ENCODE measurements at places on chromosomes 5 and 9.

DNA sequence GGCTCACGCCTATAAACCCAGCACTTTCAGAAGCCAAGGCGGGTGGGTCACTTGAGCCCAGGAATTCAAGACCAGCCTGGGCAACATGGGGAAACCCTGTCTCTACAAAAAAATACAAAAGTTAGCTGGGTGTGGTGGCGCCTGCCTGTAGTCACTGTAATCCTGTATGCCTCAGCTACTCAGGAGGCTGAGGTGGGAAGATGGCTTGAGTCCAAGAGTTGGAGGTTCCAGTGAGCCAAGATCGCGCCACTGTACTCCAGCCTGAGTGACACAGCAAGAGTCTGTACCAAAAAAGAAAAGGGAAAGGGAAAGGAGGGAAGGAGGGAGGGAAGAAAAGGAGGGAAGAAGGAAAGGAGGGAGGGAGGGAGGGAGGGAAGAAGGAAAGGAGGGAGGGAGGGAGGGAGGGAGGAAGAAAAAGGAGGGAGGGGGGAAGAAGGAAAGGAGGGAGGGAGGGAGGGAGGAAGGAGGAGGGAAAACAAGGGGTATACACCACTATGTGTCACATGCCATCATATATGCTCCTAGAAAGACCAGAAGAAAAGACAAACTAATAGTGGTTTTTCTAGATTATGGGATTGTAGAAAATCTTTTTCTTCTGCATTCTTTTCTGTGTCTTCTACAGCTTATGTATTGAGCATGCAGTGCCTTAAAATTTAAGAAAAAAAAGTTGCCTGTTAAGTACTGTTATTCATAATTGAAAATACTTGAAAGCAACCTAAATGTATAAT is 240.1 kb downstream of the DENND1A start:
- peak; percentile 51 for DNase-seq

DNA sequence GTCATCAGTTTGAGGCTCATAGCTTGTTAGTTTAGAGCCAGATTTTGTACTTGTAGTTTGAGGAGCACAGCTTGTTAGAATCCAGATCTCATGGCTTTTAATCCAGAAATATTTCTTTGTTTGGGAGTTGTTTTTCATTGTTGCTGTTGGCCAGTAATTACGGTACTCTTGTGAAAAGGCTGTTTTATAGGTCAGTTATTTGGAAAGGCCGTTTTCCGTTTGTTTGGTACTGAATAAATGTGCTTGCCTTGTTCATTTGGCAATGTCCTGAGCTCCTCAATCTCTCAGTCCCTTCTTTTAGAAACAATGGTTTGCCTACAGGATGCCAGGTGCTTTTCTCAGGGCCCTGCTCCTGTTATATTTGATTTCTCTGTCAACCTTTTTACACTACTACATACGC is 4.5 kb upstream of the MOB3B start:
- DNase-seq, result no peak

DNA sequence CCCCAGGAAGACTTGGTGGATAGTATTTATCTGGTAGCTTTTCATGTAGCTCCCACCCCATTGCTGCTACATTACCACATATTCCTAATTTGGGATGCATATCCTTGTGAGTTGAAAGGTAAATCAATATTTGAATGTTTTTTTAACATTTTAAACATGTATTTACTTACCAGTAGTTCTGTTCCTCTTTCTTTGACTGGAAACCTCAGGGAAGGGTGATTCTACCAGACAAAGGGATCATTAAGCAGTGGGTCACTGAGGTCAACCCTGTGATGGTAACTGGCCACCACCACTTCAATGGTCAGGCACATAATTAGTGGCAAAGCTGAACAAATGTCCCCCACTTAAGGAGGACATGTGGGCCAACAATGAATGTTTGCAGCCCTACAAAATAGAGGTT is 27.2 kb upstream of the KLF9 start:
- no peak for DNase-seq

DNA sequence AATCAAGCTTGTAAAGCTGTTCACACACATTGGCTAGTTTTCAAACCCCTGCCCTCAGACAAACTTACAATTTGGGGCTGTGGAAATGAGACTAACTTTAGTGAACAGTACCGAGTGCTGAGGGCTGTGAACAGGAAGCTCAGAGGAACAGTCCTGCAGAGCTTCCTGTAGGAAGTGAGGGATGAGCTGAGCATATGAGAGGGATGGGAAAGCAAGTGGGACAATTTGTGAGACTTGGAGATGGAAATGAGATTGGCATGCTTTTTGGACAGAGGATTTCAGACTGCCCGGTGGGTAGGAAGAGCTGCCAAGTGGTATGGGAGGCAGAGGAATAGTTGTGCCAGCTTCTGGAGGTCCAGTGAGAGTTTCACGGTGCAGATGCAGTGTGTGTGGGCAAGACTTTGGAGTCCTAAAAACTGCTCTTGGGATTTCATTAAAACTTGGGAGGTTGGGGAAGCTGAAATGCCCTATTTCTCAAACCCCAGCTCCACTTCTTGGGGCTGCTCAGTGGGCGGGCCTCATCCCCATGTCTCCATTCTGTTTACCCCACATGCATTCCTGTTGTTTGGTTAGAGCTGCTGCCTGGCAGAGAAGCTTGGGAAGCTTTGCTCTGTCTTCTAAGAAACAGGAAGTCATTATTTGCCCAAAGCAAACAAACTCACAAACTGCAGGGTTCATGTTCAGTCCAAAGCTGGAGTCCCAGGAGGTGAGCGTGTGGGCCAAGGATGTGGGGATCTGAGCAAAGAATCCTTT is 267.5 kb downstream of the ZSWIM6 start:
- DNase-seq, result peak; percentile 51

GRCh38 chr5:136901-137300 is 44.9 kb downstream of the PLEKHG4B start:
- DNase-seq, result peak; percentile 11

DNA sequence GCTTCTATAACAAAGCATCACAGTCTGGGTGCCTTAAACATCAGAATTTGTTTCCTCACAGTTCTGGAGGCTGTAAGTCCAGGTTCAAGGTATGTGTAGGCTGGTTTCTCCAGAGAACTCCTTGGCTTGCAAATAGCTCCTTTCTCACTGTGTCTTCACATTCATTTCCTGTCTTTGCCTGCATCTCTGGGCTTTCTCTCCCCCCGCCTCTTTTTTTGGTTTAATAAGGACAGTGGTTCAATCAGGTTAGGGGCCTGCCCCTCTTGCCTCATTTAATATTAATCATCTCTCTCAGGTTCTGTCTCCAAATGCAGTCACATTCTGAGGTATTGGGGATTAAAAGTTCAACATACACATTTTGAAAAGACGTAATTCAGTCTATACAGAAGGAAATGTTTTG is 225.5 kb upstream of the ATP10B start:
- no peak for DNase-seq

DNA sequence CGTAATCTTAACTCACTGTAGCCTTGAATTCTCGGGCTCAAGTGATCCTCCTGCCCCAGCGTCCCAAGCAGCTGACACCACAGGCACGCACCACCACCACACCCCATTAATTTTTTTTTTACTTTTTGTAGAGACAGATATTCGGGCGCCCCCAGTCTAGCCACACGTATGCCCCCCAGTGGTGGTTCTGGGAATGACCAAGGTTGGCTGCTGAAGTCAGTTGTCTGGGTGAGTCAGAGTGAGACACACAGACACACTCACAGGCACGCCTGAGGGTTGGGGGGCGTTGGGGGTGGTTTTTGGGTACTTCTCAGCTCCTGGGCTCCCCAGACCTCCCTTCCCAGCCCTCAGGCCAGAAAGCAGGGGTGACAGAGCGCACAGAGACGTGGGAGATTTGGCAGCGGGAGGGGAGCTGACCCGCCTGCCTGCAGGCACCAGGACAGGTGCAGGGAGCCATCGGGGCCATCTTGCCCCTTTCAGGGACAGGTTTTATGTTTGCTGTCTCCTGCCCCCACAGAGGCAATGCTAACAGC is 4.2 kb upstream of the ENTPD8 start:
- peak; percentile 82 for DNase-seq

- peak; percentile 41 for DNase-seq
Observed at GRCh38 chr9:34578241-34579103, 11.1 kb downstream of the CNTFR start.

- DNase-seq, result peak; percentile 80
Observed at GRCh38 chr5:58405175-58405574, 54.7 kb downstream of the PLK2 start.

DNA sequence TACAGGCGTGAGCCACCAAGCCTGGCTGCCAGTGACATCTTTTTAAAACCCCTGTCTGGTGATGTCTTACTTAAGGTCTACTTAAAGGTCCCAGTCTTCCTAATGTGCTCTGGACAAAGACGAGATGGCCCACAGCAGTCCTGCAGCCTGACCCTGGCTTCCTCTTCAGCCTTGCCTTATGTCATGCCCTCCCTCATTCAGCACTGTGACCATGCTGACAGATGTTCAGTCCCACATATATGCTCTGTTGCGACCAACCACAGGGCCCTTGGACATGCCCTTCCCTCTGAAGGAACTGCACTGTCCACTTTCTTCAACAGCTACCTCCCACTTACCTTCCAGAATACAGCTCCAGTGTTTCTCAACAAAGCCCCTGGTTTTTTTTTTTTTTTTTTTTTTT is 172.8 kb upstream of the PANK3 start:
- DNase-seq, result no peak

GRCh38 chr5:146669656-146670055 is 153.7 kb upstream of the GPR151 start:
- no peak for DNase-seq

DNA sequence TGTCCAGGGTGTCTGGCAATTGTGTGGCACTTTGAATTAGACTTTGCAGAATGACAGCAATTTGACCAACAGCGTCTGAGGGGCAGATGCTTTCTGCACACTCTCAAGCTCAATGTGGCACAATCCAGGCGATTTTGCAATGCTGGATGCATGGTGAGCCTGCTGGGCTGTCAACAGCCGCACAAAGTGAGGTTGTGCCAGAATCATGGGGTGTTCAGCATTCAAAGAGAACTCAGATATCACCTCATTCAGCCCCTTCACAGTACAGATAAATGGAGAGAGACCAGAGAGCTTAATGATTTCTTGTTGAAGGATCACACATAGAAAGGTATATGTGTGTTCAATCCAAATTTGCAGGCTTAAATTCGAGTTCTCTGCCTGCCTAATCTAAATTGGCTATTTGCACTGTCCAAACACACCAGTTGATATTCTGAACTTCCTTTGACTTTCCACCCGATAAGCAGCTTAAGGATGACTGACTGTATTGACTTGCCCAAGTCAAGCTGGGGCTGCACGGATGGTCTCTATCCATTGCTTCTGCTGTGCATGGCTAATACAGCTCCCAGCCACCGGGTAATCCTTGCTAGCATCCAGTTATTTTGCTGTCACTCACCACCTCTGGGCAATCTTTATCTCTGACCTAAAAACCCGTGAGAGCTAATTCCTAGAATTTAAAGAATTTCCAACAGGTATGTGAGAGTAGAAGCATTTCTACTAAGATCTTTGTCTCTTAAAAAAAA is 157.9 kb upstream of the TAS2R1 start:
- no peak for DNase-seq

- DNase-seq, result no peak
Observed at GRCh38 chr5:3837506-3837905, 241.9 kb downstream of the IRX1 start.

GRCh38 chr5:147101659-147102369 is 133.0 kb upstream of the STK32A start:
- peak; percentile 24 for DNase-seq

DNA sequence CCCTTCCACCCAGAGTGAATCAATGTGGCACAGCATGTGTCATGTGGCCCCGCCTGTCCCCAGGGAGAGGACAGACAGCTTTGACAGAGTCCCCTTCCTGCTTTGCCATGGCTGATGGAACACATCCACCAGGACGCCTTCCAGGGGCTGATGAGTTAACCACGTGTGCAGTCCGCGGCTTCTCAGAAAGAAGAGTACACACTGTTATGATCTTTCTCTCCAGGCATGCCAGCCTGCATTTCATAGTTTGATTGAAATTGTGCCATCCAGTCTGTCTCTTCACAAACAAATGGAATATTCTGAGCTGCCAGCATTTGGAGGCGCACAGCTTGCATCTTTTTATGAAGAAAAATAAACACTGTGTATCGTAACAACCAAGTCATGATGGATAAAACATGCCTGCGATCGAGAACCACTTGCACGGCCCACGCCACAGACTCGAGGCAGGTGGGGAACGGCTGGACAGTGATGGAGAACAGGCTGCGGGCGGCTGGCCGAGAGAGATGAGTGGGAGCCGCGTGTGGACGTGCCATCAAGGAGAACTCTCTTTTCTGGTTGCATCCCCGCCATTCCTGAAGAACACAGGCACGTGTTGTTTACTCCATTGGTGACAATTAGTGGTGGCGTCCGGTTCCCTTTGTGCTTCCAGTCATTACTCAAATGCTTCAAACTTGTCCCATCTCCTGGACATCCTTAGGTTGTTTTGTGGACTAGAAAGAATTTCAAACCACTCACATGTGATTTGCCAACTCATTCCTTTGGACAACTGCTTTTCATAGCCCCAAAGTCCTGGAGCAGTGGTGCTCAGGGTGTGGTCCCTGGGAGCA is 220.2 kb downstream of the AGTPBP1 start:
- no peak for DNase-seq

GRCh38 chr5:146906803-146907202 is 28.2 kb upstream of the PPP2R2B start:
- DNase-seq, result peak; percentile 31

- DNase-seq, result peak; percentile 43
Observed at GRCh38 chr9:120715389-120715924, 1.2 kb upstream of the MEGF9 start.

GRCh38 chr5:29054694-29055093 is 2016.3 kb upstream of the CDH9 start:
- peak; percentile 42 for DNase-seq

DNA sequence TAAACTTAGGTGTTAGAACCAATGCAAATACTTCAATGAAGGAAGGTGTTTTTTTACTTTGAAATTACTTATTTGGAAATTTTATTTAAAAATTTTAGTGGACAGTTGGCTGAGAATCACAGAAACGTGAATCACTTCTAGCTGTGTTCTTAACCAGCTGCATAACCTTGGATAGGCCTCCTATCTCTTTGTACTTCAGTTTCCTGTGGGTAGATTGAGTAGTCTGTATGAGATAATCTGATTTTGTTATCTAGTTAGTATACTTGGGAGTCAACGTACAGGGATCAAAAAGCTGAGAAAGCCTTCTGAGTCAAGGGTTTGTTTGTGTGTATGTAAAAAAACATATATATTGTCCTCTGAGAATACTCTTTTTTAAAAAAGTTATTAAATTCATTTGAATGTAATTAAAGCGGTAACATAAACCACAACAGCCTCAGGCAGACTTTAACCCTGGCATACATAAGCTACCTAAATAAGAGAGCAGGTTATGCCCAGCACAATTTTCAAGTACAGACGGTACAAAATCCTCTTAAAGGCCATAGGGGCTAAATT is 38.1 kb upstream of the ZCCHC7 start:
- no peak for DNase-seq
